MV-4-11 (cell line): ENCODE measurements at places on chromosomes 2 and 18.

GRCh38 chr2:36185624-36186023 lies 170.0 kb upstream of the CRIM1 start:
- DNase-seq, result no peak

DNA sequence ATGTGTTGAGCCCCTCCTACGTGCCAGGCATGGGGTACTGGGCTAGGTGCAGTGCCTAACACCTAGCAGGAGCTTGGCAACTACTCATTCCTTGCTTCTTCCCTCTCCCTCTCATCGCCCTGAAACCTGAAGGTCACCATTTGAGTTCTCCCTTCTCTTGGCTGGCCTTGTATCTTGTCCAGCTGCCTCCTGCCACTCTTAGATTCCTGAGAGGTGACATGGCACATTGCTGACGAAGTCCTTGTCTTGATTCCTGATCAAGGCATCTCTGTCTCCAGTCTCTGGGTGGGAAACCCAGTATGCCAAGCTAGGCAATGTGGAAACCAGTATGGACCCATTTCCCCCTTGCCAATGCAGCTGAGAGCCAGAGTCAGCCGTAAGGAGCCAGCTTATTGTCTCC lies 9.0 kb upstream of the EFR3B start:
- no peak for DNase-seq

DNA sequence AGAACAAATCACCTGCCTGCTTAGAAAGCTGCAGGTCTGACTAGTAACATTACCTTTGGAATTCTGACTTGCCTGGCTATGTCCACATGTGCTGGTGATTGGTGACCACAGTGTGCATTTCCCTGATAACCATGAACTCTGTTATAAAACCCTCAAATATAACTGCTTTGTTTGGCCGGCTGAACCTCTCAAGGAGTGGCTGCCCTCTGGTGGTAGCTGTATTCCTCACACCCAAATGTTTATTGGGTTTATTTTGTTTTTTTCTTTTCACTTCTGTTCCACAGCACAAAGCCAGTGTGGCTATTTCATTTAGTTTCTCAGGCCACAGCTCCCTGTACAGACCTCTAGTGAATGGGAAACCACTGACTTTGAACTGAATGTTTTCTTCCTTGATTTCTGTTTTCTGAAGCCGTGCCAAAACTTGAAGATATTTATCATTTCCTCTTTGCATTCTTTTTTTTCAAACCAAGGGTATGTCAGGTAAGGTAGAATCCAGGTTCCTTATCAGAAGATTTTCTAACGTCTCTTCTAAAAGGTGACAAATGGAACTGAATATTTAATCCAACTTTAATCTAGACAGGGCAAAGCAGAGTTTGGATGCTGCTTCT lies 549.0 kb upstream of the VRK2 start:
- peak; percentile 62 for DNase-seq

GRCh38 chr2:19833978-19834377 lies 67.8 kb downstream of the TTC32 start:
- DNase-seq, result no peak

DNA sequence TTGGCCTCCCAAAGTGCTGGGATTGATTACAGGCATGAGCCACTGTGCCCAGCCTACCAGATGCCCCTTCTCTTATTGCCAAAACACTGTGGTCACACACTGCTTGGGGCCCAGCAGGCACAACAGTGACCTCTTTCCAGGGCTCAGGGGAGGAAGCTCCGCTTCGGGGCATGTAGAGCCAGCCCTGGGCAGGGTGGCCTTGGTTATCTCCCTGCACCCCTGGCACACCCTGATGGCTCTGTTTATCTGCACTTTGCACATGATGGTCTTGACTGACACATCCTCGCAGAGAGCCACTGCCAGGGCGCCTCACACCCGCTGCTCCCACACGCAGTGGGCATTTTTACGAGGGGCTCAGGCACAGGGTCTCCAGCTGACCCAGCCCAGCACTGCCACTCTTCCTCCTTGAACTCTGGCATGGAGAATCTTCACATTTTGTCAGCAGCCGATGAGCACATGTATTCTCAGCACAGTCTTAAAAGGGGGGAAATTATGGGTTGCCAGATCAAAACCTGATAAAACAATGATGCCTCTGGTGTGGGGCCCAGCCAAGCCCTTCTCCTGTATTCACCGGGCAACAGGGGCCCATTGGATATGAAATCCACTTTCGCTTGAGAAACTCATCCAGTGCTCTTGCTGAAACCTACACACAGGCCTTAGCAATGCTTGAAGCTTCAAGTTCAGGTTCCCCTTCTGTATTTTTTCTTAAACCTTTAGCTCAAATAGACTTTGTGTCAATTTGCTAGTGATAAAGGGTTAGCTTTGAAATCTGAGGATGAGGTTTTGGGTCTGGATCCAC lies 5.9 kb downstream of the GYPC start:
- DNase-seq, result no peak

DNA sequence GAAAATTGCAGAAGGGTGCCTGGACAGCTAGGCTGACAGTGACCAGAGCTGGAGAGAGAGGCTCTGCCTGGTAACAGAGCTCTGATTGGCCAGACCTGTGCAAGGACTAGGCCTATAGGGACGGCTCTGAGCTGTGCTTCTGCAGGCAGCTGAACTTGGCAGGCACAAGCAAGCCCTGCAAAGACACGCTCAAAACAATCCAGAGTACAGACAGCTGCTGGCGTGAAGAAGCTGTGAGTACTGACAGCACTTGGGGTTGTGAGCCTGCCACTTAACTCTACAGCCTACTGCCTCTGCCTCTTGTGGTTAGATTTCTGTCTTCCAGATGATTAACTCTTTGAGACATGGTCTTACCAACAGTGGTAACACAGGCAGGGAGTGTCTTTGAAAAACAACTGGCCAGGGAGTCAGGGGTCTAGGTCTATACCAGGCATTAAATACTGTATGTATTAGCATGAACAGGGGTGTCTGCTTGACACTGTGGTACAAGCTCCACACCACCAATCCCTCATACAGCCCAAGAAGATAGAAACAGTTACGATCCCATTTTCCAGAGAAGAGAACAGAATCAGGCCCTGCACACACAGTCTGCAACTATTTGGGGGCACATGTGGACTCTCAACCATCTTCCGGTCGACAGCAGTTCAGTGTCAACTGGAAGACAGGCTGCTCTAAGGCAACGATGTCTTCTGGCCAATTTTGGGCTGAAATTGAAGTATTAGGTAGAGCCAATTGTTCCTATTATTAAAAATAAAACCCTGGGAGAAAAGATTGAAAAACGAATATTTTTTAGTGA lies 568.4 kb downstream of the TNS1 start:
- peak; percentile 69 for DNase-seq
